ENCODE measurements at places on chromosomes 11 and 22.
A peak's percentile ranks its signal among the peaks of the same experiment; 100 is the strongest.

GRCh38 chr11:1192741-1193325 lies 30.0 kb upstream of the MUC5B start:
- peak; percentile 11 for DNase-seq

- no peak for DNase-seq
These were observed 10.5 kb upstream of the TESMIN start for GRCh38 chr11:68761801-68762200.

GRCh38 chr11:33258631-33259205 lies 1.5 kb downstream of the HIPK3 start:
- no peak for DNase-seq

DNA sequence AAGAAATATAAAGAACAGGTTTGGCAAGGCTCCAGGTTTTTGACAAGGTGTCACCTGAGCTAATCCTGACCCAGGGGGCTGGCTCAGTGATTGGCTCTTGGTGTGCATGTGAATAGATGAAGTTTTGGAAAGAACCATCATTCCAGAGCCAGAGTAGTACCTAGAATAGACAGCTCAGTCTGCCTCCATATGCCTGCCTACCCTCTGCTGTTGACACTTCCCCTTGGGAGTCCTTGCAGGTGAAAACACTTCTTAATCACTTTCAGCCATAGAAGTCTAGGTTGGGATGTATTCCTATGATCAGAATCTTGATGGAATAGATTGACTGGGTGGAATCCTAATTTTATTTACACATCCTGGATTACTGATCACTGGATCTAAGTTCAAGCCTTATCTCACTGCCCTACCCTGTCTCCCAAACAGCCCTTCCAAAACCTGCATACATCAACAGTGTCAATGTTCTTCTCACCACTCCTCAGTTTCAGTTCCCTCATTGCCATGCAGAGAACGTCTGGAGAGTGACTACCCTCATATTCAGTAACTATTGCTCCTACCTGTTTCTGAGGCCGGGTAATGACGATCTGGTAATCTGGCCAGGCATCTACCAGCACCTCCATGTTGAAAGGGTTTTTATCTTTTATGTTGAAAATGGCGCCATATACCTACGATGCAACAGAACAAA lies 6.7 kb downstream of the GLYATL2 start:
- no peak for DNase-seq

DNA sequence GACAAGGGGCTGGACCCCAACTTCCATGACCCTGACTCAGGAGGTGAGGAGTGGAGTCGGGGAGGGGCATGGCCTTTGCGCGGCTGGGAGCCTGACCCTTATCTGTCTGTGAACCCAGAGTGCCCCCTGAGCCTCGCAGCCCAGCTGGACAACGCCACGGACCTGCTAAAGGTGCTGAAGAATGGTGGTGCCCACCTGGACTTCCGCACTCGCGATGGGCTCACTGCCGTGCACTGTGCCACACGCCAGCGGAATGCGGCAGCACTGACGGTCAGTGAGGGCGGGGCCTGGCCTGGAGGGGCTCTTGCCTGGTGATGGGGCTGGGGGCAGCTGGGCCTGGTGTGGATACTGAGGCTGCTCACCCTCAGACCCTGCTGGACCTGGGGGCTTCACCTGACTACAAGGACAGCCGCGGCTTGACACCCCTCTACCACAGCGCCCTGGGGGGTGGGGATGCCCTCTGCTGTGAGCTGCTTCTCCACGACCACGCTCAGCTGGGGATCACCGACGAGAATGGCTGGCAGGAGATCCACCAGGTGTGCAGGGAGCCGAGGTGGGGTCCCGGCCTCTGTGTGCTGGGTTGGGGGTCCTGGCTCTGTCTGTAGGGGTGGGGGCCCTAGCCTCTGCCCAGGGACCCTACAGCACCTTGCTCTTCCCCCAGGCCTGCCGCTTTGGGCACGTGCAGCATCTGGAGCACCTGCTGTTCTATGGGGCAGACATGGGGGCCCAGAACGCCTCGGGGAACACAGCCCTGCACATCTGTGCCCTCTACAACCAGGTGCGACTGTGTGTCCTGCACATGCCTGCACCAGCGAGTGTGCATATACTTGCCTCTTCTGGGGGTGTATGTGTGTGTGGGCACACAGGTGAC lies 6.3 kb downstream of the SHANK3 start:
- DNase-seq: no peak

- DNase-seq: no peak
These were observed 59.1 kb downstream of the WNT11 start for GRCh38 chr11:76147106-76147740.

DNA sequence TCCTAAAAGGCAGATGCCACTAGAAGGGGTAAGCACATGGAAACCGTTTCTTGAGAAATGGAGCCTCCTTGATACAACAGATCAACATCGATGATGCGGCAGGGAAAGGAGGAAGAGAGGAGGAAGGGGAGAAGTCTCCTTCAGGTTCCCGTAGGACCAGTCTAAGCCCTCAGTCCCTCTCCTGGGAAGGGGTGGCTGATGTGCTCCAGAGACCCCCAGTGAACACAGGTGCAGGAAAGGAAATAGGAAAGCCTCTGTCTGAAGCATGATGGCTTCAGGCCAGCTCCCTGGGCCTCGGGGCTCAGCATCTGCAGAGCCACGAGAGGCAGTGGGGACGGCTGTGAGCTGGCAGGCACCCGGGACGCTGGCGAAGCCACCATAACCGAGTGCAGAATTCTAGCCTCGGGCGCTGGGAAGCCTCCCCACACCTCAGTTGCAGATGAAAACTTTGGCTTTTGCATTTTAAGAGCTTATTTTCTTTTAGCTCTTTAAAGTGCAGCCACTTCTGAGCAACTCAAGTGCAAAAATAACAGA lies 1.8 kb downstream of the SPATA19 start:
- no peak for DNase-seq

DNA sequence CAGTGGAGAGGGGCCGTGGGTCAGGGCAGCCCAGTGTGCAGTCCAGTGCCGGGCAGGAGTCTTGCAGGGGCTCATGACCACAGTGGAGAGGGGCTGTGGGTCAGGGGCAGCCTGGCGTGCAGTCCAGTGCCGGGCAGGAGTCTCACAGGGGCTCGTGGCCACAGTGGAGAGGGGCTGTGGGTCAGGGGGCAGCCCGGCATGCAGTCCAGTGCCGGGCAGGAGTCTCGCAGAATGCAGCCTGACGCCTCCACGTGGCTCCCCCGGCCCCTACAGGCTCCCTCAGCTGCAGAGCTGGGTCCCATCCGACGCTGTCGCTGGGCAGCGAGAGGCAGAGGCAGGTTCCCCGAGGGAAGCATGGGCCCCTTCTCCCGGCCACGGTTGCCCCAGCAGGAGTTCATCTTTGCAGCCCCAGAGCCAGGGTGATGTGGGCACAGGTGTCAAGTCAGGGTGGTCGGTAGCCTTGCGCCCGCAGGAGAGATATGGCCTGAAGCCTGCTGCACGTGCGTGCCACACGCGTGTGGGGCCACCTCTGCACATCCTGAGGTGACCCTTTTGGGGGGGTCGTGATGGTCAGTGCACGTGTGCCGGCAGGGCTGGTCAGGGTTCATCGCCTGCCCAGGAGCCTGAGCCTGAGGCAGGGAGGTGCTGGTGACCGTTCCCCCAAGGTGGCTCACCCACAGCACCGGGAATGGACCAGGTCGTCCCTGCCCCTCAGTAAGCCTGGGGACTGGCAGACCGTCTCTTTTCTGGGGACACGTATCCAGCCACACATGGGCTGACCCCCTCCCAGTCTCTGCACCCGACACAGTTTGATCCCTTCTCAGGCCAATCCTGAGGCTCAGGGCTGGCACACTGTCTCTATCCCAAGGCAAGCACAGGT lies 2.9 kb downstream of the IFITM5 start:
- DNase-seq: no peak

DNA sequence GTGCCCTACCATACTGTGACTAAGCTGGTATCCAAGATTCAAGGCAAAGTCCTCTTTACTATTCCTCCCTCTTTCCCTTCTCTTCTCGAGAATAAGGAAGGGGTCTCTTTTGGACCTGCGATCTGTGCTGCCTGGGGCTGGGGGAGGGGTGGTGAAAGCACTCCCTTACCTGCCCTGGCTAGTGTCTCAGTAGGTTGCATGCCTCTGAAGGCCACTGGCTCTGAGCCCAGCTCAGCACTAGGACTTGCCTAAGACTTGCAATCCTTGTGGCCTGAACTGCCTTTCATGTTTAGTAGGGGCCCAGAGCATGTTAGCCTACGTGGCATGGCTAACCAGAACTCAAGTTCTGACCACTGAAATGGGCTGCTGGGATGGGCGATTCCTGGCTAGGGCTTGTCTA lies 13.0 kb upstream of the REXO2 start:
- DNase-seq: no peak

- no peak for DNase-seq
These were observed 137.7 kb downstream of the FEZ1 start for GRCh38 chr11:125358254-125358840.

- DNase-seq: no peak
These were observed 57.3 kb downstream of the C11orf91 start for GRCh38 chr11:33643167-33643824.

GRCh38 chr11:129894278-129895125 lies 876 bp downstream of the NFRKB start:
- DNase-seq: no peak

DNA sequence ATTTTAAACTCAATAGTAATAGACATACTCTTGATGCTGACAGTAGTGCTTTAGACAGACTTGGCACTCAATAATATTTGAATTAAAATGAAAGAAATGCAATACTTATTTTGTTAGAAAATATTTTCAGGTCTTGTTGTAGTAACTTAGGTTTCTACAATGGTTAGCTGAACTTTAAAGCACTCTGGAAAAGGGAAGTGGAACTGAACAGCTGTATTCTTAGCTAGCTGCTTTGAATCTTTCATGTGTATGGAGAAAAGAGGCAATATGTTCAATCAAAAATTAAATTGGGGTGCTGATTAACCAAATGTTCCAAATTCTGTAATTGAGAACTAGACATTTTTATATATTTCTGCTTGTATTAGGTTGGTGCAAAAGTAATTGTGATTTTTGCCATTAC lies 517.9 kb upstream of the RAG2 start:
- DNase-seq: no peak

DNA sequence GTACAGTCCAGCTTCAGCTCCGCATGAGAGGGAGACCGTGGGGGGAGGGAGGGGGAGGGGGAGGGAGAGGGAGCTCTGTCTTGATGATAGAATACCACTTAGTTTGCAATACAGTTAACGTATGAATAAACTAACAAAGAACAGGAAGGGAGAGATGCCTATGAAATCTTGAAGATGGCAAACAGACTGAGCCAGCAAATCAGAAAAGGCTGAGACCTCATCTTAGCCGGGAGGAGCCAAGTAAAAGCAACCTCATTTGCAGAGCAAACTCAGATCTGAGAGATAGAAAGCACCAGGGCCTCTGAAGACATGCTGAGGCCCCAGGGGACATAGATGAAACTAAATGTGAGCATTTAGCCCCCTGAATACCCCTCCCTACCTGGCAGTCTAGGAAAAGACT lies 23.0 kb downstream of the APLP2 start:
- no peak for DNase-seq

DNA sequence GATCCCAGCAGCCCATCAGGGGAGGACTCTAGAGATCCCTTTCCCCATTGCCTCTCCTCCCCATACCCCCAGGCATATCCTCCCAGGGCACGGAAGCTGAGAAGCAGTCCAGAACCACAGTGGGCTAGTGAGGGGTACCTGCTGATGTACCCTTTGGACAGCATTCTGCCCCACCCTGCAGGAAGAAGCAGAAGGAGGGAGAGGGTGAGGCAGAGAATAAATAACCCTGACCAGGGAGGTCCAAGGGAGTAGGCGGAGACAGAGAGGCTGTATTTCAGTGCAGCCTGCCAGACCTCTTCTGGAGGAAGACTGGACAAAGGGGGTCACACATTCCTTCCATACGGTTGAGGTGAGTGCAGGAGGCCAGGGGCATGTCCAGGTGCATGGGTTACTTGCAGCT lies at the start of gene OR51E1:
Gene OR51E1 (plus strand): TSS at position 301 of the 400 bp plus-strand sequence. CDS start 8,545 bp downstream, outside the sequence.
- DNase-seq: no peak

DNA sequence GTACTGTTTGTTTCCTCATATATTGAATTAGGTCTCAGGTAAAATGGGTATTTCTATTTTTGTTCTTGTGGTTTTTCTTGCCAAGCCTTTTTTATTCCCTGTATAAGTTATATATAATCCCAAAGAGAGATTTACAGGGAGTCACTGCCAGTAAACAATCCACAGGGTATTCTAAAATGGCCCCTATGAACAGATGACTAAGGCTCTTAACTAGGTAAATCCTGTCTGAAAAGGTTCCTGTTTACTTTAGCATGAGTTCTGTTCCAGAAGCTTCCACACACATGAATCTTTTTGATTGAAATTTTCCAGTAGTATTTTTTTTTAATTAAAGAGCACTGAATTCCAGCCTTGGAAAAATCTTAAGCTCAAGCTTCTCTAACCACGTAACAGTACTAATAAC lies 552.8 kb upstream of the CCDC179 start:
- DNase-seq: no peak

Measured in upper lobe of left lung (tissue), 6 donors.